ENCODE measurements at places on chromosomes 11 and 22.

DNA sequence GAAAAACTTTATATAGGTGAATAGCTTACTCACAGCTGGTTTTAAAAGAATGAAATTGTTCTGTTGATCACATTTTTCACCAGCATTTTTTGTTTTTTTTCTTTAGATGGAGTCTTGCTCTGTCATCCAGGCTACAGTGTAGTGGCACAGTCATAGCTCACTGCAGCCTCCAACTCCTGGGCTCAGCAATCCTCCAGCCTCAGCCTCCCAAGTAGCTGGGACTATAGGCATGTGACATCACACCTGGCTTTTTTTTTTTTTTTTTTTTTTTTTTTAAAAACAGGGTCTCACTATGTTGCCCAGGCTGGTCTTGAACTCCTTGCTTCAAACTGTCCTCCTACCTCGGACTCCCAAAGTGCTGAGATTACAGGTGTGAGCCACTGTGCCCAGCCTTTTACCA lies 3.6 kb downstream of the PACS1 start:
- DNase-seq = no peak

DNA sequence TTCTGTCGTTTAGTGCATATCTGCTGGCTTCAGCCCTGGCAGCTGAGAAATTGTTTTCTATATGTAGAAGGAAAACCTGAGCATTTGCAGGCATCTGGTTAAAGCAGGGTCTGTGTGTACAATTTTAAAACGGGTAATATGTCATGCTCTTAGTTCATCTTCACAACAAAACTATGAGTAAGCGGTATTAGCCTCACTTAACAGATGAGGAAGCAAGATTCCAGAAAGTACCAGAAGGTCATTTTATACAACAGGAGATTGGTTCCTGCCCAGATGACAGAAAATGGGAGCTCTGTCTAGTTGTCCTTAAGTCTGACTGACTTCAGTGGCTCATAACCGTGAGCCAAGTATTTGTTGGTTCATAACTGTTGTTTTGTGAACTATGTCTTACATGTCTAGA lies 1.1 kb downstream of the TIMM10B start:
- DNase-seq = no peak

- no peak for DNase-seq
Observed at GRCh38 chr11:123251657-123252344, 56.8 kb upstream of the CLMP start.

DNA sequence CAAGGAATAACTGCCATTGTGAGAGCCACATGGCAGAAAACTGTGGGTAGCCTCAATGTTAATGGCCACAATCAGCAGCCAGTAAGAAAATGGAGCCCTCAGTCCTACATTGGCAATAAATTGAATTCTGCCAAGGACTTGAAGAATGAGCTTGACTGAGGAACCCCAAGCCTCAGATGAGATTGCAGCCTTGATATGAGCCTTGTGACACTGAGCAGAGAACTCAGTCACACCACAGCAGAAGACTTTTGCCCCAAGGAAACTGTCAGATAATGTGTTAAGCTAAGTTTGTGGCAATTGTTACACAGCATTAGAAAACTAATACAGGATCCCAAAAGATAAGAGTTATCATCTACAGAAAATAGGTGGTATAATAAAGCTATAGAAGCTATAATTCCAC lies 2.4 kb upstream of the TTC17 start:
- DNase-seq = no peak

DNA sequence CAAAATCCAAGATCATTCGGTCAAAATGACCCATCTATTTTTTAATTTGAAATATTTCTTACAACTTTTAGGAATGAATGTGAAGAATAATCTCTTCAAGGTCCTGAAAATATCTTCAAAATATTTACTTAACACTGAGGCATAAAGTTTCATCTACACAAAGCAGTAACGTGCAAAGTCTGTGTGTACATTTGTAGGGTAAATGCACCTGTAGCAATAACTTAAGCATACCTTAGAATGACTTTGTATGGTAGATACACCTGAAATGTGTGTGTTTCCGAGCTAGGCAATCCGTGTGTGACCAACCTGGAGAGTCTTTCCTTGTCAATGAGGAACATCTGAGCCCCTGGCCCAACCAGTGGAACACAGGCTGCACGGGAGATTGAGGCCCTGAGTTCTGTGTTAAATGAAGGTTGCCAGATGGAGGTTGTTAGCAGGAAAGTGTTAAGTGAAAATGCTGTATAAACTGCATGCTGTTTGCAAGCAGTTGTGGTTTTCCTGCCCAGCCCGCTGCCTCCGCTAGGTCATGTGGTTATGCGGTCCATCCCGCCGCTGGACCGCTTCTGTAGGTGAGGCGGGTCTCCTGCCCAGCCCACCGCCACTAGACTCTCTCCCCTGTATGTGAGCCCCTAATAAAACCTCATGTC lies 7.6 kb upstream of the CTR9 start:
- peak; percentile 29 for DNase-seq

- DNase-seq = no peak
Observed at GRCh38 chr11:98260983-98261382, 759.8 kb upstream of the CNTN5 start.

DNA sequence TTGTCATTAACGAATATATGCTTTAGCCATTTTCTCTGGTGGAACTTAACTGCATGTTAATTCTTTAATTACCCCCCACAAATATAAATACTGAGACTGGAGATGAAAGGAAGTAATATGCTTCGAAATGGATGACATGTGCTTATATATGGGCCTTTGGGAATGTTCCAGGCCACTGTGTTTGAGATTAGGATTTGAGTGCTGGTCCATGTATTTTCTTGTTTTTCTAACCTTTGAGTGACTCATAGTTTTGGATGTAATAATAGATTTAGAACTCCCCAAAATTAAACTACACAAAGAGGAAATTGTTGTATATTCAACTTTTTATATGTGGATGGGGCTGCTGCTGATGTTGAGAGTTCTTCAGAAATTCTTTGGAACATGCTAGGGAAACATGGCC lies 54.2 kb downstream of the EXT2 start:
- no peak for DNase-seq

GRCh38 chr11:73969091-73969490 lies 13.6 kb downstream of the UCP2 start:
- DNase-seq = no peak

GRCh38 chr11:44818110-44818509 lies 91.3 kb downstream of the TSPAN18 start:
- no peak for DNase-seq

DNA sequence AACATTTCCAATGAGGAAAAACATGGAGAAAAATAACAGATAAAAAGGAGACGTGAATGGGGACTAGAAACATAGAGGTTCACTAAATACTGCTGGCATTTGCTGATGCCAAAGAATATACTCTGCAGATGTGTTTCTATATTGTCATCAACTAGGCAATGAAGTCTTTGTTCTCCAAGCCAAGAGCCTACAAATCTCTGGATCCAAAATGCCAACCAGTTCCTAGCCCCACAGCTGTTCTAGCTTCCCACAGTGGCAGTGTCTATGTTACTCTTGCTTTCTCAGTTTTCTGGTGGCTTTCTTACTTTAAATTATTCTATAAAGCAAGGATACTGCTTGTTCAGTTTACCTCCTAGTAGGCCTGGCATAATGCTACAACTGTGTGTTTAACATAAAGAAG lies 977.9 kb upstream of the CCDC90B start:
- no peak for DNase-seq

DNA sequence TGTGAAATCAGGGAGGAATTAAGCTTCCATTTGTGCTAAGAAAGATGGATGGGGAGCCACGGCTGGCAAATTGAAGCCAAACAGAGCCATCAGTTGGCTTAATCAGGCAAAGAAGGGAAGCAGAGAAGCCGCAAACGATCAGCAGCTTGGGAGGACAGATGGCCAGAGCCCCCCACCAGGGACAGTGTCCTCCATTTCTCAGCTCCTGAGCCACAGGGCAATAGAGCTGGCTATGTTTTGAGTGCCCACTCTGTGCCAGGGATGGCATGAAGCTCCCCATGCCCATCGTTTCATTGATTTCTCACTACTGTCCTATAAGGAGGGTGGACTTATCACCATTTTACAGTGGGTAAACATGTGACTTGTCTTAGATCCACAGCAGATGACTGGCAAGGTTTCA lies 126.3 kb upstream of the ASPHD2 start:
- no peak for DNase-seq

GRCh38 chr11:46048198-46048597 lies 73.1 kb downstream of the PHF21A start:
- no peak for DNase-seq

DNA sequence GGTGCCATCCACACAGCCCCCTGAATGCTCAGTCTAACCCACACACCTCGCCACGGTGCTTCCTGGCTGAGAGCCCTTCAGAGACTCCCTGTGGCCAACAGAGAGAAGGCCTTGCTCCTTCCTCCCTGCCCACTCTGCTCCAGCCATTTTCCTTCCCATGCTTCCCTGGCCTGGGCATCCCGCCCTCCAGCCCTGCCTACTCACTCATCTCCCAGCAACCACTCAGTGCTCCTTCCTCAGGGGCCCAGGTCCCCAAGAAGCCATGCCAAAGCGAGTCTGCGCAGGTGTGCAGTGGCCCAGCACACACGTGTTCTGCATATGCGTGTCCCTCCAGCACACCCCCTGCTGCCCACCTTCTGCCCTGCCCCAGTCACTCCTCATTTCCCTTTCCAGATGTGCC lies 56.4 kb downstream of the NECTIN1 start:
- no peak for DNase-seq

- DNase-seq = no peak
Observed at GRCh38 chr22:19626042-19626587, 88.2 kb upstream of the SEPTIN5 start.

- no peak for DNase-seq
Observed at GRCh38 chr11:95262994-95263765, 32.2 kb upstream of the SESN3 start.

GRCh38 chr11:8638300-8638699 lies 44.2 kb downstream of the TRIM66 start:
- DNase-seq = no peak

GRCh38 chr11:115251126-115251525 lies 253.1 kb downstream of the CADM1 start:
- DNase-seq = no peak

DNA sequence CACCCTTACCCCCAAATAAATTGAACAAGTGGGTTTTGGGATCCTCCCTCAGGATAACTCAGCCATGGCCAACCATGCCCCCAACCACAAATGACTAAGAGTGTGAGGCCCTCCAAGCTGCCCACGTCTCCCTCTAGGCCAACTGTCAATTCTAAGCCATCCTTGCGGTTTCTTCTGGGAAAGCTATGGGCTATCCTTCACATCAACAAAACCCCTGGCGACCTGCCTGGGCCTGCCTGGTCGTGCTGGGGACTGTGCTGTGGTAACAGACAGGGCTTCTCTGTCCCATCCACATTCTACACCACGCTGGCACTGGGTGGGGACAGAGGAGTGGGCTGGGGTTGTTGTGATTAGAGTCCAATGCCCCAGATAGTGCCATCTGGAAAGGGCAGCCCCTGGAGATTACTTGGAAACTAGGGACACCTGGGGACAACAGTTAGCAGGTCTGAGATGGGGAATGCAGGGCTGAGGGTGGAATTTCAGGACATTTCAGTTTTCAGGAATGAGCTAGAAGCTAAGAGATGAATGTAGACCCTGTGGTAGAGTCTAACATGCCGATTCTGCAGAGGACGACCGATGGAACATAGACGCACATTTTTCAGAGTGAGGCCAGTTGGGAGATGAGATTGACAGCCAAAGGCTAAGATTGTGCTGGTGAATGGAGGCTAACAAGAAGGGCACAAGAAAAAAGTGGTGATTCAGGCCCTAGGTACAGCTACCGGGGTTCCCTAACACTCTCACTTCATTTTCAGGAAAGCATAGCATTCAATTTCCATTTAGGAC lies 131.9 kb downstream of the RASSF10 start:
- DNase-seq = no peak

DNA sequence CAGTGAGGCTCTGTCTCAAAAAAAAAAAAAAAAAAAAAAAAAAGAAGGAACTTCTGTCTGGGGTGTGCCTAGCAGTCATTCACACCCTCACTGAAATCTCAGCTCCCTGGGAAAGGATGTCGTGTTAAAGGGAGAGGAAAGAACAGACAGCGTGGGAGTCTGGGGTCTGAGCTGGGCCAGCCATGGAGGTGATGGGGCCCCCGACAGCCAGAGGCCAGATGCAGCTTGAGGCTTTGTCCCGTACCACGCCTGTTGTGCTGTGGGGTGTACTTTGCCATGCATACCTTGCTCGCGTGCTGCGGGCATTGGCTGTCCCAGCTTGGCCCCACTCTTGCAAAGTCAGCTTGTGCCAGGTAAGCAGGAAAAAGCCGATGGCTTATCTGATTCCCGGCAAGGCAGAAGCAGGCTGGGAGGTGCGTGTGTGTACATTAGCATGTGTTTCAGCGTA lies 4.6 kb downstream of the SYT12 start:
- DNase-seq = no peak

DNA sequence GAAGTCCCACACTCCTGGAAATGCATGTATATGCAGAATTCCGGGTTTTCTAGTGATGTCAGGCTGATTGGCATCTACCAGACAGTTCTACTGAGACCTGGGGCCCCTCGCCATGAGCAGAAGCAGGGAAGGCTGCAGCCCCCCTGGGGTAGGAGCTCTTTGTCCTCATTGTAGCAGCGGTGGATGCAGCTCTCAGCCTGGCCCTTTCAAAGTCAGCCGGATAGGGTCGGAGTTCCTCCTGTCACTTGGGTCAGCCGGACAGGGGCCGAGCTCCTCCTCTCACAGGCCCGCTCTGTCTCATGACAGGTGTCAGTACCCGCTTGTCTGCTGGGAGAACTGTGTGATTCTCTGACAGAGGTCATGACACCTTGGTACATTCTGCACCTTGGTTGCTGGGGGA lies 30.0 kb downstream of the MRGPRD start:
- no peak for DNase-seq

DNA sequence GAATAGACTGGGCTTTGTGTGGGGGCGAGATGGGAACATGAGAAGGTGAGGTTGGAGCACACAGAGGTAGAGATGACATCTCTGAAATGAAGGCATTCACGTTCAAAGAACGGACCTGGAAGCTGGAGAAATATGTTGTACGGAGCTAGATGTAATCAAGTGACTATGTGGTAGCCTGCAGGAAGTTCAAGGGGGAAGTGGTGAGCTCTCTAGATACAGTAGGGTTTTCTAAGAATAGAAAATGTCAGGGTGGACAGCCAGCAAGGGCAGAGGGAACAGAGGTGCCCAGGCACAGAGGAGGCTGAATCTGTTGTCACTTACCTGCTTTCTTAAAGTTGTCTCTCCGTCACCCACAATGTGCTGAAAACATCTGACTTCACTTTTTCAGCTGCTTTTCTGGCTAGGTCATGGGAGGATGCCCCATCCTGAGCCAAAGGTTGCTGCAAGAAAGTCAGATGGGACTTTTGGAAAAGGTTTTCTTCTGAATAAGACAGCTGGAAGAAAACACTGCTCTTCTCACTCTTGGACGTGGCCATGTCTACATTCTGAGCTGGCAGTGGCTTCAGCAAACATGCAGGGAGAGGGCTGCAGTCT lies 171.5 kb upstream of the B3GAT1 start:
- DNase-seq = no peak

DNA sequence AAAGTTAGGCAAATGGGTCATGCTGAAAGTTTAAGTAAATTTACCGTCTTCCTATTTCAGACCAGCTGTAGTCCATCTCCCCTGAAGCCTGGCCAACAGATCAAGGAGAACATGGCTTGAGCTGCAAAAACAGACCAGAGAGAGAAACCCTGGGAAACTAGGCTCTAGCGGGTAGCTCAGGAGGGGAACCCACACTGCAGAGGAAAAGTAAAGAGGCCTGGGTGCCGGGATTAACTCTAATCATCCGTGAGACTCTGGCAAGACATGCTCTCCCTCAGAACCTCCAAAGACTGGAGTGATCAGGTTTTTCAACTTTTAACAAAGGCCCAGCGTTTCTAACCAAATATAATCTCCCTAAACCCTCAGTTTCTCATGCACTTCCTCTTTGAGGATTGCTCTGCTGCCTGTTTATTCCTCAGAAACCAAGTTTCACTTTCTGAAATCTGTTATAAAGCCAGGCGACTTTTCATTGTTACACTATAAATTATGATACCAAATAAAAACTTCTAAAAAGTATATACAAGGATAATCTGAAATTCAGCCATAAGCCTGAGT lies 67.5 kb downstream of the GAB2 start:
- no peak for DNase-seq
